ENCODE measurements at places on chromosomes 12 and 14.

GRCh38 chr12:63238892-63239291 is 87.9 kb upstream of the AVPR1A start:
- DNase-seq, result no peak

GRCh38 chr12:21568115-21568514 is 36.5 kb downstream of the GYS2 start:
- DNase-seq, result no peak

- no peak for DNase-seq
Measured at GRCh38 chr12:101566318-101566717, 28.5 kb upstream of the MYBPC1 start.

DNA sequence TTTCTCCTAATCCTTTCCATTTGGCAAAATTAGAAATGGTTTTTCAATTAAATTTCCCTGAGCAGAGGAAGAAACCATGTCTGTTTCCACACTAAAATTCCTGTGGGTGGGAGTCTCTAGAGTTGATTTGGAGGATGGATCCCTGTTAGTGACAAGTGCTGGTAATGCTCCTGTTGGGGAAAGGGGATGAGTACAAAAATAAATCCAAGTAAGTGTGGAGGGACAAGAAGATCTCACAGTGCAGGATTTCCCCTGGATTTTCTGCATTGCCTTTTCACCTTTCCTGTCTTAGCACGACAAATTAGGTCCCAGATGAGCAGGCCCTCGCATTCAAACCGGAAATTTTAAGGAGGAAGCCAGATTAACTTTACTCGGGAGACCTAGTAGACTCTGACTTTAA is 107.5 kb downstream of the DAD1 start:
- no peak for DNase-seq

DNA sequence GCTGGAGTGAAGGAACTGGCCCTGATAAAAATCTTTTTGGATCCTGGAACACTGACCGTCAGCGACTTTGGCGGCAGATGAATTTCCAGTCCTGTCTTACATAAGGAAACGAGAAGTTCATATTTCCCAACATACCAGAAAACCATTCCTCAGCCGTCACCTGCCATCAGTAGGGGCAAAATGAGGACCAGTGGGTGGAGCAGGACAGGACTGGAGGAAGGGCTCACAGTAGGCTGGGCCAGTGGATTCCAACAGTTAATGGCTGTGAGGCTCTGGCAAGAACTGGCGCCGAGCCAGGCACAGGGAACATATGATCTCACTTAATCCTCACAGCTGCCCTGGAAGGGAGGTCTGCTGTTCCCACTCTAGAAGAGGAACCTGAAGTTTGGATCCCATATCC is 67.2 kb upstream of the FAM181A start:
- no peak for DNase-seq

- DNase-seq, result no peak
Measured at GRCh38 chr14:102540315-102541028, 30.9 kb upstream of the ANKRD9 start.

All from non-pigmented ciliary epithelial cell (primary cell).